ENCODE measurements at places on chromosomes 3 and 15.

DNA sequence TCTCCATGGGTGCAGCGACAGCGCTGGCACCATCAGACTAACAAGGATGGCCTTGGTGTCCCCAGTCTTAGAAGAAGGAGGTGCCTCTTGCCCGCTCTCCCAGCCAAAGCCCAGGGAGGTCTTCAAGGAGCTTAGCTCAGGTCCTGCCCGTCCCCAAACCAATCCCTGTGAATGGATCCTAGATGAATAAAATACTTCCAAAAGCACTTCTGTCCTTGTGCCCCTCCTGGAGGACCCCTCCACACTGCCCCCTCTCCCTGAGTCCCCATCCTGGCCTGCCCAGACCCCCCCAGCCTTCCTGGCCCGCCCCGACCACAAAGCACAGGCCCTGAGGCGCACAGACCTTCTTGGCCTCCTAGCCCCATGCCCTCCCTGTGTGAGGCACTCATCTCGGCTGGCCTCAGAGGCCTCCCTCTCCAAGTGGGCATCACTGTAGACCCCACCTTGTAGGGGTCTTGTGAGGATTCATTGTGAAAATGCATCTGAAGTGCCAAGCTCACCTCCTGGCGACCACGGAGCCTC, 8.4 kb downstream of the SLC28A1 start:
- DNase-seq: no peak

- DNase-seq: no peak
Observed at GRCh38 chr3:74390121-74390877, 224.2 kb downstream of the CNTN3 start.

DNA sequence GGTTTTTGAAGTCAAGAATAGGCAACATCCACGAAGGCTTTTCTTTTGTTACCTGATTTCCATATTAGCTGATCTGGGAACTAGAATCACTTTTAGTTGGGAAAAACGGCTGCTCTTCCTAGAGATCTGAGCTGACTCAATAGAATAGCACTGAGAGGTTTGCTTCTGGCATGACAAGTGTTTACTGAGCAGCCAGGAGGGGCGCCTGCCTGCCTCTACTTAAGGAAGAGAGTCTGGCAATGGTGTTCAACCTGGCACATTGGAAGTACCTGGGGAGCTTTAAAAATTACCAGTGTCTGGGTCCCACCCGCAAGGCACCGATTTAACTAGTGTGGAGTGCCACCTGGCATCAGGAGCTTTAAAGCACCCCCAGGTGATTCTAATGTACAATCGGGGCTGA, 34.4 kb downstream of the FAM43A start:
- DNase-seq: no peak

GRCh38 chr15:40310001-40310959, 2.5 kb upstream of the PLCB2 start:
- DNase-seq: peak; percentile 78

DNA sequence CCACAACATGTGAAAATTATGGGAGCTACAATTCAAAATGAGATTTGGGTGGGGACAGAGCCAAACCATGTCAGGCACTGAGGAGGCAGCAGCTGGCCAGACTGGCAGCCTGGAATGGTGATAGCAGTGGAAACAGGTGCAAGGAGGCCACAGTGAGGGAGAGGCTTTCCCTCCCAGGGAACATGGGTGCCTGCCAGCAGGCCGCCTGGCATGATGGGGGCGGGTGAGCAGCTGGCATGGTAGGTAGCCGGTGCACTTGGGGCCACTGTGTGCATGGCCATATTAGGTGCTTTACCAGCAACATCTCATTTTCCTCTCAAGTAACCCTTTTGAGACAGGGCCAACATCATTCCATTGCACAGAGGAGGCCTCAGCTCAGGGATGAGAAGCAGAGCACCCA, 18.3 kb upstream of the MRPS22 start:
- no peak for DNase-seq

DNA sequence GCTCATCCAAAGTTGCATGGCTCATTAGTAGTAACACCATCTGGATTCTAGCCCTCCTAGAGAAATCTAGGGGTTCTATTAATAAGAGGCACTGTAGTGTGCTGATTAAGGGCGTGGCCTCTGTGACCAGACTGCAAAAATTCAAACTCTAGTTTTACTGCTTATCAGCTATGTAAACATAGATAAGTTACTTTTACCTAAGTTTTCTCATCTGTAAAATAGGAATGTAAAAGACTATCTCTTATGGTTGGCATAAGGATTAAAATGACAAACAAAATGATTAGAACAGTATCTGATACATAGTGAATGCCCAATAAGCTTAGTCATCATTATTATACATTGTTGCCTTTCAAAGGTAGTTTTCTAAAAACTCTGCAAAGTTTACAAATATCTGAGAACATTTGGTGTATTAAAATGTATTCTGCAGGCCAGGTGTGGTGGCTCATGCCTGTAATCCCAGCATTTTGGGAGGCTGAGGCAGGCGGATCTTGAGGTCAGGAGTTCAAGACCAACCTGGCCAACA, 4.5 kb downstream of the PTX3 start:
- DNase-seq: no peak

GRCh38 chr15:101022306-101022705, 103.1 kb downstream of the LRRK1 start:
- no peak for DNase-seq

GRCh38 chr3:63986146-63986545, 37.1 kb downstream of the PSMD6 start:
- no peak for DNase-seq

DNA sequence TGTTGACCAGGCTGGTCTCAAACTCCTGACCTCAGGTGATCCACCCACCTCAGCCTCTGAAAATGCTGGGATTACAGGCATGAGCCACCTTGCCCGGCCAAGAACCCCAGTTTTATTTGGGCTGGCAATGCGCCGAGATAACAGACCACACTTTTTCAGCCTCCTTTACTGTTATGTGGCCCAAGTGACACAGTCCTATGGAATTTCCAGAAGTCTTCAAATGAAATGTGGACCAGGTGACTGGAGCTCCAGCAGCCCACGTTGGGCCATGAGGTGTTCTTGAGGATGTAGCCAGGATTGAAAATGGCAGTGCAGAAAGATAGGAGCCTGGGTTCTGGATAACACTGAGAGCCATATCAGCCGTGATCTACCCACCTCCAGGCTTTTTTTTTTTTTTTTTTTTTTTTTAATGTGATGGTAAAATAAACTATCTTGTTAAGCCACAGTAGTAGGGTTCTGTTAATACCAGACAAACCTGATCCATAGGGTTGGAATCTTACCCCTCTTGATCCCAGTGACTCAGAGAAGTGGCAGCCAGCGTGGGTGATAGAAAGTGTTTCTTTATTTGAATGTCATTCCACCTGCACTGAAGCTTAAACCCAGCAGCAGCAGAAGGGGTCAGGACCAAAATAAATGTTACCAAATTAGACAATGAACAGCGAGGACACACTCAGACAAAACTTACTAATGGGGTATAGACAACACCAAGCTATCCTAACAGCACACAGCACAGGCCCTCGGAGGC, 55.6 kb downstream of the LHFPL4 start:
- DNase-seq: no peak

GRCh38 chr3:159059395-159059794, 257.5 kb downstream of the MFSD1 start:
- DNase-seq: no peak

GRCh38 chr3:194265505-194265892, 85.6 kb downstream of the CPN2 start:
- DNase-seq: peak; percentile 95

- DNase-seq: no peak
Observed at GRCh38 chr3:75144406-75144805, 519.7 kb upstream of the FRG2C start.

GRCh38 chr3:195770081-195770840, 41.5 kb downstream of the MUC4 start:
- peak; percentile 56 for DNase-seq

DNA sequence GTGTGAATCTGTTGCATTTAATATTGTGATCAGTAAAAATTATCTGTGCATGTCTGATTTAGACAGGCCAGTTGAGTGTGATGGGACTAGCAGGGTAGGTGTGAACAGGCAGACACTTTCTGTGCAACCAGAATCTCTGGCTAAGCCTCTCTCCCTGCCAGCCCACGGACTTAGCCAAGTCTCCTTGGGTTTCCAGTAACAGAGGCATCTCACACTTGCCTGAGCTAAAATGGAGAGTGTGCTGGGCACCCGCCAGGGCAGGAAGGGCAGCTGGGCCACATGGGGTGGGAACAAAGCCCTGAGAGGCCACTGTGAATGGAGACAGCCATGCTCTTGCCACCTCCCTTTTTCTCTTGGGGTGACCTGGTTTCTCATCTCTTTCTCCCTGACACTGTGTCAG, 12.5 kb upstream of the RPS27L start:
- no peak for DNase-seq

DNA sequence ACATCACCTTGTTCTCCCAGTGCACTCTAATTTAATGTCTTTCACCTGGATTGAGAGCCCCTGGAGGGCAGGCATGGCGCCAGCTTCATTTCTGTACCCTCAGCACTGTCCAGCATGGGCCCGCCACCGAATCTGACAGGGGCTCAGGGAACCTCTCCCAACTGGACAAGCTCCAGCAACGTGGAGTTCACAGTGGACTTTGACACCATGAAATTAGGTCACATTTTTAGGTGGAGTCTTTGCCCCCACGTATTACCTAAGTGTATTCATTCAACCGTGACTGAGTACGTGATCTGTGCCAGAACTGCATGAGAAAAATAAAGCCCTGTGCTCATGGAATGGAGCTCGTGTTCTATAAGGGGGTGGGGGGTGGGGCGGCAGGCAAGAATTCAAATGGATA, 94.1 kb upstream of the ATP2B2 start:
- DNase-seq: no peak

- DNase-seq: no peak
Observed at GRCh38 chr3:53030619-53031449, 15.0 kb downstream of the SFMBT1 start.

GRCh38 chr3:150754896-150755295, 8.1 kb downstream of the SIAH2 start:
- no peak for DNase-seq

DNA sequence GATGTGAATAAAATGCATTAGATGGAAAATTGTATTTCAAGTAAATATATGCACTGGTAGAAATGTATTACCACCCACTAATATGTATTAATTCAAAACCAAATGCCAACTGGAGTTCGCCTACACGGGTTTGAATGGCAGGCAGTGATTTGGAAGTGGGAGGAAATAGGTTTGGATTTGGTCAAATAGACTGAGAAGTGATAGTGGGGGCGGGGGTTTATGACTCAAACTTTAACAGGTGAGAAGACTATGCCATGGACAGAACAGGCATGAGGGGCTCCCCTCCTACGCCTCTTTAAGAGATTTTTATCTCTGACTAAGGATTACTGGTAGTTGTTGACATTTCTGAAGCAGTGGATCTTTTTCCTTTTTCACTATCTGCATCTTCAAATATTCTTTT, 677.8 kb downstream of the NTRK3 start:
- no peak for DNase-seq

DNA sequence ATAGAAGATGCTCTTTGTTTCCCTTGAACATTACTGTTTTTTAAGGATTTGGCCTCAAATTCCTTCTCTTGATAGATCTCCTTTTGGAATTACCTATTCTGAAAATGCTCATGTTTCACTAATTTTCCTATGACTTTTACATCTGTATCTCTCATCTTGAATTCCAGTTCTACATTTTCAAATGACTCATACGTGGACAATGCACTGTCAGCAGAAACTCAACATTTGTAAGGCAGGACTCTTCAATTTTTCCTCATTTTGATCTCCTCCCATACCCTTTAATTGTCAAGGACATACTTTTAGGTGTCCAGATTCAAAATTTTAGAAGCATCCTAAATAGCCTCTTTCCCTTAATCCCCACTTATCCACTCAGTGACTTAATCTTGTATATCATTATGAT, 341.0 kb upstream of the RASGRP1 start:
- DNase-seq: no peak

GRCh38 chr3:76624164-76624563, 415.7 kb upstream of the ROBO2 start:
- DNase-seq: no peak

- DNase-seq: no peak
Observed at GRCh38 chr15:58438956-58439355, 7.2 kb downstream of the LIPC start.

DNA sequence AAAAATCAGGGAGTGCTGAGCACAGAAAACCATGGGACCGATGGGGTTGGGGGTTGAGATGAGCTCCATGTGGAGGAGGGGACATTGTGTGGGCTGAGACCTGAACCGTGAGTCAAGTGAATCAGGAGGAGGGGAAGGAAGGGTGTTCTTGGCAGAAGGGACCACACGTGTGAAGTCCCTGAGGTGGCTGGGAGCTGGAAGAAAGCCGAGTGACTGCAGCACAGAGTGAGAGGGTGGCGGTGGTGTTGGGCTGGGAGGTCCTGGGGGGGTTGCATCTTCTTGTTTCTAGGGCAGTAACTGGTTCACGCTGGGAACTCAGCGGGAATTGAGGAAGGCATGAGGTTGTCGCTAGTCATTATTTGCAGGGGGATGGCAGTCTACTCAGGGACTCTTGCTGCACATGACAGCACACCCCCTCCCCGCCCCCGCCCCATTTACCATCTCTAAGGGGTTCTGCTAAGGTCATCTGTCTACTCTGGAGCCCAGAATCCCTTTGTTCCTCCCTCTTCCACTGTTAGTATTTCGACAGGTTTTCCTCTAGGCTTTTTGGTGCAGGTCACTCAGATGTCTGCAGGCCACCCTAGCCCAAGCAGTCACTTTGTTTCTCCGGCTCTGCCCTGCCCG, 254.3 kb downstream of the TLE3 start:
- no peak for DNase-seq

DNA sequence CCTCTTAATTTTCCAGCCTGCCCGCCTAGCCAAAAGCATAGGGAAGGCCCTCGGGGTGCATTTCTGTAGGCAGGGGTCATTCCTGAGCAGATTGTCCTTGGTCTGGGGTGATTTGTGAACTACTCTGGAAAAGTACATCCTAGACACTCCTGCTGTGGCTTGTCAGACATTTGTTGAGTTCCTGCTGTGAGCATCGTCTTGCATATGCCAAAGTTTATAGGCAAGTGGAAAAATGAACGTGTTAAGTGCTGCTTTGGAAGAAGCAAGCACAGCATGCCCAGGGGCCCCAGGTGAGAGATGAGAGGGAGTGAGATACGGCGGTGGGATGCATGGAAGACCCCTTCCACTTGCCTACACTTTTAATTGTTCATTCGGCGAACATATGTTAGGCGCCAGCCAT, 237.7 kb upstream of the ST8SIA2 start:
- no peak for DNase-seq

GRCh38 chr3:165642761-165643420, 194.3 kb downstream of the BCHE start:
- DNase-seq: peak; percentile 63

GRCh38 chr3:75342425-75342824, 321.7 kb upstream of the FRG2C start:
- no peak for DNase-seq

GRCh38 chr15:51267051-51267702, 71.2 kb downstream of the CYP19A1 start:
- DNase-seq: peak; percentile 55

GRCh38 chr15:95770196-95770595, 560.3 kb upstream of the NR2F2 start:
- DNase-seq: no peak

GRCh38 chr3:31105438-31106077, 211.1 kb upstream of the GADL1 start:
- DNase-seq: no peak

- DNase-seq: no peak
Observed at GRCh38 chr3:17349093-17349492, 393.3 kb downstream of the TBC1D5 start.

- no peak for DNase-seq
Observed at GRCh38 chr3:143830063-143830462, 18.2 kb downstream of the SLC9A9 start.

- no peak for DNase-seq
Observed at GRCh38 chr3:98814817-98815420, 51.8 kb downstream of the ST3GAL6 start.

GRCh38 chr3:112546216-112546759, 15.5 kb downstream of the ATG3 start:
- no peak for DNase-seq

Data from aorta (tissue), 5 donors.